ENCODE measurements at places on chromosomes 5 and 9.

- DNase-seq = no peak
Observed at GRCh38 chr5:92629000-92629399, 952.0 kb downstream of the NR2F1-AS1 start.

DNA sequence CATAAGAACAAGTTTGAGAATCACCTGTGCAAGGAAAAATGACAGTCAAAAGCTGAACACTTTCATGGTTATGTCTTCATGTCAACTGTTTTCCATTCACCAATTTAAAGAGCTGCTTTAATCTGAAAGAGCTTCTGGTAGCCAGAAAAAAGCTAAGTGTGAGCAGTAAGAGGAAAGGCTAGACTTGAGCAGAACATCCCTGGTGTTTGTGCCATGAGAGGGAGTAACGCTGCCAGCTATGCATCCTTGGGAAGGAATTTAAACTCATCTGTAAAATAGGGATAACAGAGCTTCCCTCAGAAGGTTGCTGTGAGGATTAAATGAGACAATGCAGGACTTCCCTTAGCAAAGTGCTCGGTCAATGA, 193.7 kb downstream of the MAPKAP1 start:
- no peak for DNase-seq

GRCh38 chr9:130368631-130369103, 76.1 kb upstream of the ASS1 start:
- peak; percentile 44 for DNase-seq

DNA sequence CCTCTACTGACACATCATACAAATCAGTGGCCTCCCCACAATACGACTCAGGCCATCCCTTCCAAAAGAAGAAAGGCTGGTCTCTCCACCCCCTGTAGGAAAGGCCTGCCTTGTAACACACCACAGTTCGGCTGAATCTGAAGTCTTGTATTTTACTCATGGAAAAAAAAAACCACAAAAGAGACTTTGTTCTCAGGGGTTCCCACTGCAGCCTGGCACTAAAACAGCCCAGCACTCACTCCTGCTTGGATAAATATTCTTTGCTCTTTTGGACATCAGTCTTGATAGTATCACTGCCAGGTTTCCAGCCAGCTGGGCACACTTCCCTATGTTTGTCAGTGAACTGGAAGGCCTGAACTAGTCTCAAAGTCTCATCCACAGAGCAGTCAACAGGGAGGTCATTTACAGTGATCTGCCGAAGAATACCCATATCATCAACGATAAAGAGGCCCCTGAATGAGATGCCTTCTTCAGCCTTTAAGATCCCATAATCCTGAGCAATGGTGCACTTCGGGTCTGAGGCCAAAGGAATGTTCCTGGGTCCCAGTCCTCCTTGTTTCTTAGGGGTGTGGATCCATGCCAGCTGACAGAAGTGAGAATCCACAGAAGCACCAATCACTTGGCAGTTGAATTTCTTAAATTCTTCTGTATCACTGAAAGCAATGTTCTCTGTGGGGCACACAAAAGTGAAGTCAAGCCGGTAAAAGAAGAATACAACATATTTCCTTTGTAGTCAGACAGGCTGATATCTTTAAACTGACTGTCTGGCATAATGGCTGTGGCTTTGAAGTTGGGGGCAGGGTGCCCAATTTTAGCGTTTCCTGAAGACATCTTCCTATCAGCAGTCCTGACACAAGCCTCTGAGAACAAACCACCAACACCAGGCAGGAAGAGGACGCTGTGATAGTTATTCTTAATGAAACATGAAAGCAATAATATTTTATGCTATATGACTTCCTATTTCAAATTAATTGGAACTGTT, 198.1 kb downstream of the LURAP1L start:
- no peak for DNase-seq

DNA sequence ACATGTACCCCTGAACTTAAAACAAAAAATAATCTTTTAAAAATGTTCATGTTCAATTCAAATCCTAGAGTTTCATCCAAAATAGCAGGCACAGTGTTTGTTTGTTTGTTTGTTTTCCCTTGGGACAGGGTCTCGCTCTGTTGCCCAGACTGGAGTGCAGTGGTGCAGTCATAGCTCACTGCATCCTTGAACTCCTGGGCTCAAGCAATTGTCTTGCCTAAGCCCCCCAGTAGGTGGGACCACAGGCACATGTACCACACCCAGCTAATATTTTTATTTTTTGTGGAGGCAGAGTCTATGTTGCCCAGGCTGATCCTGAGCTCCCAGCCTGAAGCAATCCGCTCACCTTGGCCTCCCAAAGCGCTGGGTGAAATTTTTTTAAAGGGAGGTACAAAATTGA, 5.0 kb upstream of the POLR1E start:
- no peak for DNase-seq

DNA sequence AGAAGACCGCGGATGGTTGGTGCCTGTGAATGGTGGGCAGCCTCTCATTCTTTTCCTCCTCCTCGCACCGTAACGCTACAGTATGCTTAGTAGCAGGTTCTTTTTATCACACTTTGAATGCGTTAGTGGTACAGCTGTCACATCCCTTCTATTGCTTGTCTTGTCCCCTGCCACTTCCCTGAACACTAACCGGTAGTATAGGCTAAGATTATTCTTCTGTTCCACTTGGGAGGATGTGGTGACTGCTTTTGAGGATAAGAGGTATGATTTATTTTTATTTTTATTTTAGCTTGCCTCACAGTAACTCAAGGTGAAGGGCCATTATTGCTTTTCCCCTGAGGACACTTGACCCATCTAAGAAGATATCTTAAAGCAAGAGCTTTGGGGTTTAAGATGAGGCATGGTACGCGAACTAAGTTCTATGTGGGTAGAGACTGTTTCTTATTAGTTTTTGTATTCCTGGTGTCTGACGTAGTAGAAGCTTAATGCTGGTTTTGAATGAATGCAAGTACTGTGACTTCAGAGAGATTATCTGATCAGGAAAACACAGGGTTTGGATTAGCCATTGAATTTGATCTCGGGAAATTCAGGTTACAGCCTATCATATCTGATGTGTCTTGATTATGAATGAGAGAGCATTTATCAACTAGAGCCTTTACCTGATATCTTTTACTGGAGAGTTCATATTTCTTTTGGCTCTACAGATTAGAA, 951 bp downstream of the UNC13B start:
- no peak for DNase-seq

DNA sequence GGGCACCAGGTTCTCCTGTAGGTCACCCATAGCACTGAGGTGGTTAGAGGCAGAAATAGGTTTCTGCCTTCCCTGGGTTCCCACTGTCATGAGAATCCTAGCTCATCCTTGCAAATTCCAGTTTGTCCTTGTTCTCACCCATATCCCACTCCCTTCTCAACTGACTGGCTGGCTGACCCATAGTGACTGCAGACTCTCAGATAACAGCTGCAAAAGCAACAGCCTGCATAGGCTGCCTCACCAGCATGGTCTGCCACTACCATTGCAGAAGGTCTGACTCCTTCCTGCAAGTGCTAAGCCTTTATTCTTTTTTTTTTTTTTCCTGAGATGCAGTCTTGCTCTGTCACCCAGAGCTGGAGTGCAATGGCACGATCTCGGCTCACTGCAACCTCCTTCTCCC, 194.0 kb downstream of the SEMA6A start:
- no peak for DNase-seq

DNA sequence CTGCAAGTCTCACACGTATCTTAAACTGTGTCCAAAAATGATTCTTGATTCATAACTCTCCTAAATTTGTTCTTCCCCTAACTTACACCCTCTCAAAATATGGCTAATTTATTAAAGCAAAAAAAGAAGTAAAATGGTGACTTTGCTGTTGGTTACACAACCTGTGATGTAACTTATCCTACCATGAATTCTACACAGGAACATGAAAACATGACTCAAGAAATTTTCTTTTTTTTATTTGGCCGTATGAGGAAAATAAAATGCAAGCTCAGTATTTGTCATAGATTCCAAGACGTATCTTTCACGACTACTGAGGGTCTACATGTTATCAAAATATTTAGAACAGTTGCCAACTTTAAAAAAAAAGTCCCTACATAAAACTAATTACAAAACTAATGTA, 9.2 kb downstream of the LIFR start:
- no peak for DNase-seq

DNA sequence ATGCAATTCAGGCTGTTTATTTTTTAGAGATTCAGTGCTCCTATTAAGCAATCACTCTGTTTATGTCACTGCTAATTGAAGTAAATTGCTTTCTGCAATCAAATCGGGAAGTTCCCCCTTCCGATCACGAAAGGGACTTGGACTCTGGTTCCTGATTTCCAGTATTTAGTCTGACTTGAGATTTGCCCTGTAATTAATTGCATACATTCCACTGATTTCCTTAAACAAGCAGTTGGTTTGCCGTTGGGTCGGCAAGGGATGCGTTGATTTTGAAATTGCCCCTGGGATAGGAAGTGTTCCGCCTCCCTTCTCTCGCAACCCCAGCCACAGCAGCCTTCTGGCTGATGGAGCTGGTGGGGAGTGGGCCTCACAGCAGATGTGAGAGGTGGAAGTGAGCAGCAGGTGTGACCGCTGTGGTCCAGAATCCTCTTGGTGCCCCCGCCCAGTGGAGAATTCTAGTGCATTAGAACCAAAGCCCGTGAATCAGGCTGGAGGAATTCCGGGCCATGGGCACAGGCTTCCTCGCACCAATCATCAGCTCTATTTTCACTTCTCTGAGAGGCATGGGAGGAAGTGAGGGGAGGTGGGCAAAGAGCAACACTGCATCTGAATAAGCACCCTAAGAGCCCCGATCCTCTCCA, 102.5 kb downstream of the SPRY4 start:
- DNase-seq = no peak

- no peak for DNase-seq
Observed at GRCh38 chr9:107390279-107390678, 99.3 kb downstream of the KLF4 start.

GRCh38 chr9:77917800-77918199, 113.8 kb downstream of the GNAQ start:
- DNase-seq = no peak

GRCh38 chr9:88685966-88686365, 151.0 kb downstream of the NXNL2 start:
- DNase-seq = no peak

DNA sequence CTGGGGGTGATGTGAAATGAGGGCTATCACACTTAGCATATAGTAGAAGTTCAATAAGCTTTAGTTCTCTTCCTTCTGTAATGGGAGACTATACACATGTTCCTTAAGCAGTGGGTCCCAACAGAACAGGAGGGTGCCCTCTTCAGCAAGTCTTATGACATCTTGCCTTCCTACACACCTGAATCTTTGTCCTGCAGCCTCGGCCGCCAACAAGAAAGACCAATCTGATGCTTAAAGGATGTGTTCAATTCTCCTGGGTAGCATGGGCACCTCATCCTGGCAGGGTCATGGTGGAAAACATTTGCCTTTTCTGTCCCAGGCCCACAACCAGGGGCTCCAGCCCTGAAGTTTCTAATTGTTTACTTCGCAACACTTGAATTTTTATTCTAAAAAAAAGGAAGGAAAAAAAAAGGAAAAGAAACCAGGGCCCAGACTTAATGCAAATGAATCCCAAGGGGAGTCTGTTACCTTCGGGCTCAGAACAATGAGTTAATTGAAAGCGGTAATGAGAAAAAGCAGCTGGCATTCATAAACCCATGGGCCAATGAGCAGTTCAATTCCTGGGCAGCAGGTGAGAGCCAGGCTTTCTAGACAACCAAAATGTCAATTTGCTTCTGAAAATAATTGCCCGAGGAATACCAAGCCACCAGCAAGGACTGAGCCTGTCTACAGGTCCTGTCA, 26.2 kb upstream of the SMAD5 start:
- no peak for DNase-seq

GRCh38 chr9:36092014-36092413, 44.5 kb upstream of the GLIPR2 start:
- DNase-seq = no peak

- DNase-seq = no peak
Observed at GRCh38 chr9:119094086-119094485, 275.1 kb downstream of the BRINP1 start.

DNA sequence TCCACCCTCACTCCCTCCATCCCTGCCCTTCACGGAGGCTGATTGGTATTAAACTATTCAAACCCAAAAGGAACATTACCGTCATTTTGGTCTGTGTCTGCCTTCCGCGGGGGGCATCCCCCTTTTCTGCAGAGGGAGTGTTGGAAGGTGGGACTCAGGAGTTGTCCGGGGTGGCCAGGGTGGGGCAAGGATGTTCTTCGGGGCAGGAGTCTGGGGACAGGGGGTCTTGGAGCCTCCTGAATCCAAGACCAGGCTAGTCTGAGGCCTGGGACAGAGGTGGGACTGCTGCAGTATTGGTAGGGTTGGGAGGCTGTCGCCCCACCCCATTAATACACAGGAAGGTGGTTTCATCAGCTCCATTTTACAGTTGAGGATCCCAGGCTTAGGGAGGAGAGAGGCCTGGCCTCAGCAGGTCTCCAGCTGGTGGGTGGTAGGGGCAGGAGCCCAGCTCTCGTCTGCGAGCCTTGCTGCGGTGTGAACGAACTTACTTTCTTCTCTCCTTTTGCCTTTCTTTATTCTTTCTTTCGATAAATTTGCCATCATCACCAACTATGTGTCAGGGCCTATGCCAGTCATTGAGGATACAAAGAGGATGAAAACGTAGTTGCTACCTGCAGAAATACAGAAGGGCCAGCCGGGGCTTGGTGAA, 33.8 kb downstream of the DAB2IP start:
- DNase-seq = no peak

- no peak for DNase-seq
Observed at GRCh38 chr5:139634028-139634325, 14.2 kb upstream of the CXXC5 start.

DNA sequence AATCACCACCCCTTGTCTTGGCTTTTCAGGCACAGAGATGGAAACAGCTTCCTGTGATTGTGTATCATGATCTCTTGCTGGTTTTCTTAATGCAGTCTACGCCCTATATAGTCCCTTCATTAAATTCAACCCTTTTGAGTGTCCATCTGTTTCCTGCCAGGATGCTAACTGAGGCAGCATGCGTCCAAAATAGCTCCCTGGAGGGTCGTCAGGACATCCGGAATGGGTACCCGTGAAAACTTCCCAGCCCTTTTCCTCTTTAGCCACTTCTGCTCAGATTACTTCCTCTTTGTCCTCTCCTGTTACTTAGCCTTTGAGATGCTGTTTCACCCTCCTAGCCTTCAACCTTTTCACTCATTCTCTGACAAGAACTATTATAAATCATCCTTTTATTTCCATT, 79.8 kb upstream of the KLF9 start:
- DNase-seq = no peak

DNA sequence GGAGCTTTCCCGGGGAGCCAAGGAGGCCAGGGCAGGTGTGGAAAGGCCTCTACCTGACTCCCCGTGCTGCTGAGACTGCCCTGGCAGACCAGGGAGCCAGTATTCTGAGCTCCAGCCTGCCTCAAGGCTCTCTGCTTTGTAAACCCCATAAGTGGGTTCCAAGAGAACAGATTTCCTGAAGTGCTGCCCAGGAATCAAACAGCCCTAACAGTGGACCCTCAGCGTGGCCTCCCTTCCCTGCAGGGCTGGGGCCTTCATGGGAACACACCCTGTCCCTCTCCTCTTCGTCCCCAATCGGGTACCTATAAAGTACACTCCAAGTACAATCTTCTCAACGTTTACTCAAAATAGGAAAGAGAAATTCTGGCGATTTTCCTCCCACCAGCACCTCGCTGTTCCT, 252.5 kb downstream of the FSTL4 start:
- DNase-seq = no peak

- DNase-seq = no peak
Observed at GRCh38 chr5:10621832-10622231, 58.0 kb downstream of the ANKRD33B start.

GRCh38 chr5:42495914-42496313, 72.7 kb downstream of the GHR start:
- DNase-seq = no peak
